ENCODE measurements at places on chromosomes 4 and X.
A peak's percentile ranks its signal among the peaks of the same experiment; 100 is the strongest.

- DNase-seq: no peak
Observed at GRCh38 chrX:123303429-123303828, 119.4 kb downstream of the GRIA3 start.

- no peak for DNase-seq
Observed at GRCh38 chr4:140117947-140118346, 36.0 kb downstream of the MAML3 start.

GRCh38 chr4:13190093-13190721, 293.9 kb downstream of the RAB28 start:
- no peak for DNase-seq

DNA sequence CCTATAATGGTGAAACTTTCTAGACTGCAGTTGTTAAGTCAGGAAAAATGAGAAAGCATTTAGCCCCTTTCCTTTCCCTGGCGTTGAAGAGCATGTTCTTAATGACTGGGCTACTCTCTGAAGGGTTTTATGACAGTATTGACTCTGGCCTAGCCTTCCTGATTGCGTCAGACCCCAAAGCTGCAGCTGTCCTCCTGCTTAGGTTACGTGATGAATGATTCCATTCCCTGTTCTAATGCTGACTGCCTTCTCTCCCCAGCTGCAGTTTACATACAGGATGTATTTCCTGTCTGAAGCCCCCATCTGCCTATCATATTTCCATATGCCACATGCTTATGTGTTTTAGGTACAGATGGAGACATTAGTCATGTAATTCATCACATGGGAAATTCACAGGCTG, 105.8 kb upstream of the EGFL6 start:
- DNase-seq: no peak

DNA sequence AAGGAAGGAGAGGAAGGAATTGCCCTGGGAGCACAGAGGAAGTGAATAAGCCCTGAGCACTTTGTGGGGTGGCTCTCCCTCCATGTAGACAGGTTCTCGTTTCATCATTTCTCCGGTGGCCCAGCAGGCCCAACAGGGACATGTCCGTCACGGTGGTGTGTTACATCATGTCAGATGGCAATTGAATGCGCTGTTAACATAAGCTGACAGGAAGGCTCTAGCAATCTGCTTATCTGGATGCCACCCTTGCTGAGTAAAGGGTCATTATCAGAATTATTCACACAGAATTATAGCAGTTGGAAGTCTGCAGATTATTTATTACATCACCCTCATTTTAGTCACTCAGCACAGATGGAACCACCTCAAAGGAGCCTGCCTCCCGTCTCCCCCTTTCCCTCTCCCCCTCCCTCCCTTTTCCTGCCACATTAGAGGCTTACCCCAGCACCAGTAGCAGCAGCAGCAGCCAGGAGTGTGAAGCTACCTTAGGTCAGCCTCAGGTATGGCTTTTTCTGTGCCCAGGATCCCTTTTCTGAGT, 124.3 kb upstream of the TRIM2 start:
- DNase-seq: peak; percentile 54

- DNase-seq: no peak
Observed at GRCh38 chrX:110131031-110131430, 128.1 kb downstream of the TMEM164 start.

DNA sequence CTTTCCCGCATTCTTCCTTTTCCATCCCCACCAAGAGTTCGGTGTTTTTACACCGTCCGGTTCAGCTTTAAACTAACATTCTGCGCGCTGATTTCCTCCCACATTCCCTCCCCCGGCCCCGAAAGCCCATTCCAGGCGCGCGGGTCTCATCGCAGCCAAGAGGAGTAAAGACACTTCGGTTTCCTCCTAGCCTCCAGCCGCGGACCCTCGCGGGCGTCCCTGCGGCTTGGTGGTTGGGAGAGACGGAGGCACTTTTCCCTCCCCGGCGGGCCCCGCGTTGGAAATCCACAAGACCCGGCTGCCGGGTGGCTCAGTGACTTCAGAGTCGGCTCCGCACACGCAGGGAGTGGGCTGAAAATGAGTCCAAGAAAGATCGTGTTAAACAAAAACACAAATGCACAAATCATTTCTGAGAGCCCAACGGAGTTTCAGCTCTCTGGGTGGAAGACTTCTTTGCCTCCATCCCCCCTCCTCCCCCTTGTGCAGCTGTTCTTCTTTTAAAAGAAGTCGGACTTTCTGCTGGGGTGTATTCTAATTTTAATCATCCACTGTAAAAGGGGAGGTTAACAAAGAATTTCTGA, 2.0 kb upstream of the ARX start:
- no peak for DNase-seq

- DNase-seq: no peak
Observed at GRCh38 chr4:179585761-179586160, 2143.5 kb upstream of the AGA start.

GRCh38 chr4:11908712-11909111, 480.0 kb upstream of the HS3ST1 start:
- DNase-seq: no peak

GRCh38 chrX:140710710-140711109, 1.2 kb downstream of the LINC00632 start:
- no peak for DNase-seq

DNA sequence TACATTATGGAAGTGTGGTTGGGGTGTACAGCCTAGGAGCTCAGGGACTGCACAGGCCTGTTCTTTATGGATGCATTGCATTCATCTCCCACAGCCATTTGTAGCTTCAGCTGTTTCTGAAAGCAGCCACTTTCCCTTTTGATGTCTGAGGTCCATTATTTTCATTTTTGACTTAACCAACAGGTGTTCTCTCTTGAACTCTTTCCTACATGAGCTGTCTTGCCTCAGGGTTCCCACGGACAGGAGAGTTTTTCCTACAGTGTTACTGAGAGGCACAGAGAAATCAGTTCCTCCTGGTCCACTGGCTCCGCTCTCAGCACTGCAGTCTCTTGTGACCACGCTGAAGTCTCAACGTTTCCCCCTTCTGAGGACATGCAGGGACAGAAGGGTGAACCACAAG, 87.2 kb downstream of the RASL11B start:
- no peak for DNase-seq

- DNase-seq: no peak
Observed at GRCh38 chr4:174550541-174550940, 28.3 kb upstream of the HPGD start.

DNA sequence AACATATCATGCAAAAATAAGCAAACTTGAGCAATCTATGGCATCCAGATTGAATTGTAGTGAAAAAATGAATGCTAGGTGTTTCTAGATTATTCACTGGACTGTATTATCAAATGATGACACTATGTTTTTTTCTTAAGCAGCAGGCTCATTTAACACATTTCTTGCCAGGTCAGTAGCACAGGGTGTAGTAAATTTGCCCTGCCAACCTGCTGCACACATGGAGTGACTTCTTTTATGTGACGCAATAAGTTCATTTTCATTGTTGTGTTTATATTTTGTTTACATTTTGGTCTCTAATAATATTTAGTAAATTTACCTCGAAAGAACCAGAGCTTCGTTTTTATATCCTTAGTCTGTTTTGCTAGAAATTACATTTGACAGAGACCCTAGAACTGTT, 9.5 kb downstream of the VBP1 start:
- DNase-seq: no peak

DNA sequence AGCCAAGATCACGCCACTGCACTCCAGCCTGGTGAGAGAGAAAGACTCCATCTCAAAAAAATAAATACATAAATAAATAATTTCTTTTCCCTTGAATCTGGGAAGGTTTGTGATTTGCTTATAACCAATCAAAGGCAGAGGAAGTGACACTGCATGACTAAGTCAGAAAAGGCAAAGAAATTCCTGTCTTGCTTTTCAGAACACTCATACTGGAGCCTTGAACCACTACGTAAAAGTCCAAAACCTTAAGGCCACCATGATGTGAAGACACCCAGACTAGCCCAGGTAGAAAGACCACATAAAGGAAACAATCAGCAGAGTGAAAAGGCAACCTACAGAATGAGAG, 36.6 kb downstream of the TMEM156 start:
- no peak for DNase-seq

GRCh38 chr4:175787546-175787945, 24.5 kb downstream of the GPM6A start:
- no peak for DNase-seq

DNA sequence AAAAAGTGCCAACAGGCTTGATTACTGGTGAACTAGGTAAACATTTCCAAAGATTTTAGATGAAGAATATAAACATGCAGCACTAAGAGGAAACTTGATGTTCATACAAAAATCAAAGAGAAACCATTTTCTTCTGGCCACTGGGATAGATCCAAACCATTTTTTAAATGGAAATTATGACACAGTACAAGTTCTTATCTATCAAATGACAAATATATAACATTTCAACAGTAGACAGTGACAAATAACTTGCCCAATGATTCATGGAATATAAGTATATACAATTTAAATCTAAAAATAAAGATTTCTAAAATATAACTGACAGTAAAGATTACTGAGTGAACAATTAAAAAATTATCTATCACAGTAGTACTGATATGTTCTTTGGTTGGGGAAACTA, 151.1 kb downstream of the CDS1 start:
- DNase-seq: no peak

DNA sequence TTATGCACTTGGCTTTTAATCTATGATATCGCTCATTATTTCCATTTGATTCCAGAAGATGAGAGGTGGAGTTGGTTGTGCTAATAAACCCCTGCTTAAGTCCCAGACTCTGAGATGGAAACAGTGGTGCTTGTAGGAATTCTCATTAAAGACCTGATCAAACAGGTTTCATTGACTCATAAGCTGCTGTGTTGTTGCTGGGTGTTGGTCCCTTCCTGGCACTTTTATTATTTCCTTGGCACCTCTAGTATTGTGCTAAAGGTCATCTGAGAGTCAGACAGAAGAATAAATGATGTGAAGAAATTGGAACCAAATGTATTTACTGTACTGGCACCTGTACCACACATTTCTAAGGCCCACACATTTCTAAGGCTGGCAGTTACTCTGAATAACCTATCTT, 544.7 kb upstream of the NR3C2 start:
- no peak for DNase-seq

GRCh38 chr4:48939785-48940184, 33.2 kb upstream of the OCIAD2 start:
- no peak for DNase-seq

Measured in vagina (tissue), 2 donors.